Muscle of arm (tissue), 14 donors: ENCODE measurements at places on chromosomes 16 and 17. TPM values are rescaled to one million over a fixed set of nuclear protein-coding genes. Genes with fewer than 3 reads are reported as not detected.

DNA sequence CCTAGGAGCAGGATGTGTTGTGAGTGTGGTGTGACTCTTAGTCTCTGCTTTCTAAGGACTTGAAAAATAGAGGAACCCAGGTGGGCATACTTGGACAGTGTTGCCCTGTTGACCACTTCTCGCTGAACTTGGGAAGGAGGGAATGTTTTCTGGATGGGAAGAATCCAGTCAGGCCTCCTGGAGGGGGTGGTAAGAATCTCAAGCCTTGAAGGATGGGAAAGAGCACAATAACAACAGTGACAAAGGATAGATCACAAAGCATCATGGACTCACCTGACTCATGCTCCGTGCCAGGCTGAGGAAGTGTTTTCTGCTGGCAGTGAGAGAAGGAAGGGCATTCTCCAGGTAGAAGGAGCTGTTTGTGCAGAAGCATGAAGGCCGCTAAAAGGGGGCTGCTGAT, 8.4 kb downstream of the KAT8 start:
- no peak for DNase-seq

- DNase-seq, result no peak
Measured at GRCh38 chr16:62741692-62742091, 705.5 kb upstream of the CDH8 start.

- no peak for DNase-seq
Measured at GRCh38 chr17:6712058-6712853, 913 bp downstream of the SLC13A5 start.

- DNase-seq, result no peak
Measured at GRCh38 chr16:66842765-66843164, 1.4 kb upstream of the CA7 start.

GRCh38 chr16:50440991-50441390, 72.2 kb upstream of the BRD7 start:
- DNase-seq, result no peak

- DNase-seq, result no peak
Measured at GRCh38 chr17:19656851-19657581, 8.5 kb downstream of the ALDH3A2 start.

Gene PRSS36
- 1.2 TPM for polyA plus RNA-seq

DNA sequence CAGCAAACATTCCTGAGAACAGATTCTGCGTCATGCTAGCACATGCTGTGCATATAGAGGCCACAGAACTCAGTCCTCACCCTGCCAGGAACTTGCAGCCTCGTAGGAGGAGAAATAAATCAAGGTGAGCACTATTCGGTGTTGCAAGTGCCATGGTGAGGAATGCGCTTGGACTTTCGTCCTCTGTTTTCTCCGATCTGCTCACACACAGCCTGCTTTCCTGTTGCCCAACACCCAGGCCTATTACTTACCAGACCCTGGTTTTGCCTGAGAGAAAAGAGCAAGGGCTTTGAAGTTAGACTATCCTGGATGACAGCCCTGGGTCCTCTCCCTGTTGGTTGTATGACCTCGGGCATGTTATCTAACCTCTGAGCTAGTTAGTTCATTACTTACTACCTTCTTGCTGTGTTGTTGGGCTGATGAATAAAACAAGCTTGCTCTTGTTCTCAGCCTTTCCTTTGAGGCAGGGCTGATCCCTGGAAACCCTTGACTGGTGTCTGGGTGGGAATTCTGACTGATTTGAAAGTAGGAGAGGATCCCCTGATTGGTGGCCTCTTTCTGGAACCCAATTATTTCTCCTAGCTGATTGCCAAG, 2.9 kb downstream of the ACSF2 start:
- no peak for DNase-seq

DNA sequence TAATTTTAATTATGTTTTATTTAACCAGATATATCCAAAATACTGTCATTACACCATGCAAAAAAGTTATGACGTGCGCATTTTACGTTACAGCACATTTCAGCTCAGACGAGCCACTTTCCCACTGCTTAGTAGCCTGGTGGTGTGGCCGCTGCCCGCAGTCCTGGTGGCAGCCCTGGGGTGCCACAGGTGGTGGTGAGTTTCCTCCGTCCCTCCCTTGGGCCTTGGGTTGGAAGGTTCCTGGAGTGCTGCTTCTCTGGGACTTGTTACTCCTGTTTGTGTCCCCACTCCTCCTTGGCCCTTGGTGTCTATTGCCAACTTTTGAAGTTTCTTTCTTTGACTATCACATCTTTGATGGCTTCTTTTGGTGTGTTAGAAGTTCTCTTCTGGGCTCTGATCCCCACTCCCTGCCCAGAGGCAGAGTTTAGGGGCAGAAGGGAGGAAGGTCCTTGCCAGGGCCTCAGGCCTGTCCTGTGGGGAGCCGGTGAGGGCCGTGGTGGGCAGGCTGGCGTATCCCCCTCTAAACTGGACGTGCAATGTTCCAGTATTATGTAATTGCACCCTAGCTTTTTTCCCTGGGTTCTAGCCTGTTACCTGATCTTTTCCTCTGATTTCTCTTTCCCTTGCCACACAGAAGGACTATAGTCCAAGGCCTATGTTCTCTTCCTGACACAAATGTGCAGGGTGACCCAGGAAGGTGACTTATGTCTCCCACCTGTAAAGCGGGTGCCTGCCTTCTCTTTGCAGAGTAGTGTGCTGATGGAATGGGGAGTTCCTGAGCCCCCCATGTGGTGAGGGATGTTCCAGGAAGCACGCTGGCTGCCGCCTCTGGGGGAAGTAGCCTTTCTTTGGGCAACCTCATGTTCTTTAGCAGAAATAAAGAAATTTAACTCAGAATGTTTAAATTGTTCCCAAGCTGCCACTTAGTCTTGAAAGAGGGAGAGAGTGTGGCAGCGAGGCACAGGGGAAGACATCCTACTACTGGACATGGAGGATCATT, 8.4 kb downstream of the MPRIP start:
- DNase-seq, result no peak

DNA sequence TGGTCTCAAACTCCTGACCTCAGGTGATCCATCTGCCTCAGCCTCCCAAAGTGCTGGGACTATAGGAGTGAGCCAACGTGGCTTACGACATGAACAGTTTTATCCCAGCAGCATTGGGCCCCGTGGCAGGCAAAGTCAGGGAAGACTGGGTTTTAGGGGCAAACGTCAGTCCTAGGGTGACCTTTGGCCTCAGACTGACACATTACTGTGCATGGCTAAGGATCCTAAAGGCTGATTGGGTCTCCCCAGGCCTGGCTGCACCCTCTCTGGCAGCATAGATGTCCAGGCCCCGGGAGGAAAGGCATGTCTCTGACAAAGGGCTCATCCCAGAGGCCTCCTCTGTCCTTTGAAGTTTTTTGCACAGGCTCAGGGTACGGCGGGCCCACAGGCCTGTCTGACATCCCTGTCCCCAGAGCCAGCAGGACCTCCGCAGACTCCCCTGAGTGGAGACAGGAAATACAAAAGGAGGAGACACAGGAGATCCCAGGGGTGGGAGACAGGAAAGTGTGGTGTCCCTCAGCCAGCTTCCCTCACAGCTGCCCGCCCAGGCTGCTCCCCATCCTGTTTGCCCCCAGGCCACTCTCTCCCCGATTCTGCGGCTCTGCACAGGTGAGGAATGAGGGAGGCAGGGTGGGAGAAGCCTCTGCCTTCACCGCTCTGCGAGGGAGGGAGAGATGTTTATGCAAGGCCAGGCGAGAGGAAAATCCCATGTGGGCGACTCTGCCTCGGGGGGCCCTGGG, 54.5 kb upstream of the MTSS2 start:
- no peak for DNase-seq

GRCh38 chr17:59331929-59332748, 684 bp downstream of the YPEL2 start:
- DNase-seq, result no peak

DNA sequence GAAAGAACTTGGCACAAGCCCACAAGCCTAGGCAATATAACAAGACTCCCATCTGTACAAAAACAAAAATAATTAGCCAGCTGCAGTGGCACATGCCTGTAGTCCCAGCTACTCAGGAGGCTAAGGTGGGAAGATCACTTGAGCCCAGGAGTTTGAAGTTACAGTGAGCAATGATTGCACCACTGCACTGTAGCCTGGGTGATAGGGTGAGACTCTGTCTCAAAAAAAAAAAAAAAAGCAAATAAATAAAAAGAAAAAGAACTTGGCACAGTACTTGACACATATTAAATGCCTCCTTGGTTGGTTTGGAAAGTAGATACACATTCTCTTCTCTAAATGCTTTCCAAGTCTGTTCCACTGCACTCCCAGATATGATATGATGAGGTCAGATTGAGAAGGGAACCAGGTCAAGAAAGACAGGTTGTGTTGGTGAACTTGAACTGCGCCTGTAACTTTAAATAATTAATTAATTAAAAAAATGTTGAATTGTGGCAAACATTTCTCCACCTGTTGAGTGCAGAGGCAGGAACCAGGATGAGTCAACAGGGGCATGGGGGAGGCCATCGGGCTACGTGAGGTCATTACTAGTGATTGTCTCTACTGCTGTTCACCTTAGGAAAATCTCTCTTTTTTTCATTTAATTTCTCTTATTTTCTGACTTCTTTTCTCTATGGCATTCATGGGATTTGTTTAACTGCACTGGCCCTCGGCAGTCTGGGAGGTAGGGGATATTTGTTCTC, 25.9 kb upstream of the EFCAB13 start:
- DNase-seq, result no peak

- DNase-seq, result no peak
Measured at GRCh38 chr17:38358586-38359513, 7.2 kb downstream of the SOCS7 start.

GRCh38 chr16:13113741-13114140, 212.3 kb downstream of the SHISA9 start:
- DNase-seq, result no peak

DNA sequence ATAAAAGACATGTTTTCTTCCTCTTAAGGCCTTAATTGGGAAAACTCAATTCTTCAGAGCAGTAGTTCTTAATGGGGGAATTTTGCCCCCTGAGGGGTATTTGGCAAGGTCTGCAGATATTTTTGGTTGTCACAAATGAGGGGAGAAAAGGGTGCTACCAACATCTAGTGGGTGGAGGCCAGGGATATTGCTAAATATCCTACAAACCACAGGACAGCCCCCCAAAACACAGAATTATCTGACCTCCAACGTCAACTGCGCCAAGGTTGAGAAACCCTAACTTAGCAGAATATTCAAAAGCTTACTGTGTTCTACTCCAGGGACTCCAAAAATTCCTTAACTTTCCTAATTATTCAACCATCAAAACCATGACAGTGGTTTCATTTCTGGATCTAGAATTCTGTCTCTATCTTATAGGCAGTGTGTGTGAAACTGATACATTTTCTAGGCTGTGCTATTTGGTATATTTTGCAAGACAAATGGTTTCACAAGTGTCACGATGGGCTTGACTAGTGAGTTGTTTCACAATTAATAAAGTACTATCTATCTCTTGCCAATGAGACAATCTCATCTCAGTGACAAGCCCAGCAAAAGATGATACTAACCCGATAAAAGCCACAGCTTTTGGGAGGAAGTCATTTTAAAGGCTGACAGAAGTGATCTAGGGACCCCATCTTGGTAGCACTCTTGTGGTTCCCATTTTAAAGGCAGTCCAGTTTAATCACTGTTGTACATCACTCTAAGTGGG, 14.7 kb downstream of the TXNDC11 start:
- DNase-seq, result no peak

DNA sequence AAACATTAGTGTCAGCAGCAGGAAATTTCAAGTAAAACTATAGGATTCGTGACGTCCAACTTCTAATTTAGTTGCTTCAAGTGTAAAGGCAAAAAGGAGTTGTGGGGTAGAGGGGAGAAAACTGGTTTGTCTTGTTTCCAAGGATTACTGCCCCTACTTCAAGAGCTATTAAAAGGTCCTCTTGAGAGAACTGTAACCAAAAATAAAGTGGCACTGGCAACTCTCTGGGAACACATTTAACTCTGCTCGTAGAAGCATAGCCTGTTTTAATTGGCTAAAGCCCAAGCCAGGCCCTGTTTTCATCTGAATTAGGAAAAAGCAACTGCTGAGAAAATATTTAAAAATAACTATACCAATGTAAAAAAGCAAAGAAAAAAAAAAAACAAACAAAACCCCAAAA, 51.8 kb upstream of the AKAP1 start:
- no peak for DNase-seq

Gene INCA1
- polyA plus RNA-seq, result 3.1 TPM

DNA sequence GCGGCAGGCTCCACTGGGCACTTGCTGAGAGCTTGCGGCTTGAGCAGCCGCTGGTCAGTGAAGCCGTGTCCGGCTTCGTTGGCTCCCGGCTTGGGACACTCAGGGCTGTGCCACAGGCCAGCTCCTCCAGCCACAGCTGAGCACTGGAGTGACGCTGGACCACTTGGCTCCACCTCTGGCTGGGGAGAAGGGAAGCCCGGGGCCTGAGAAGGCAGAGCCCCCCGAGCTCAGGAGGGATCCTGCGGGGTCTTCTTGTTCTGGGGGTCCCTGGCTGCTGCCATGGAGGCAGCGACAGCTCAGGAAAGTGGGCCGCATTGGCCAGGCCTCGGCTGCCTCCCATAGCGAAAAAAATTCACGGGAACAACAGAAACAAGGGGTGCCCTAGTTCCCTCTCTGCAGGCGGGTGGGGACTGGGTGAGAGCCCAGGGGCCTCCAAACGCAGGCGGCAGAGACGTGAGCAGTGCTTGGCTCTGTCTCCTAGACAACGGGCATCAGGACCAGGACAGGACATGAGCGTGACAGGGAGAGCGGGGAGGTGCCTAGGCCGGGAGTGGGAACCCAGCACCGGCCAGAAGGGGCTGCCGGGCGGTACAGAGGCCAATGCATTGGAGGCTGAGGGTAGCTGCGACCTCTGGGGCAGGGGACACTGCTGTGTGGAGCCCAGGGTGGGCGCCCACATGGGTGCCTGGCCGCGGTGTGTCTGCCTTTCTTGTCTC, 37.7 kb downstream of the SLC7A5 start:
- no peak for DNase-seq

DNA sequence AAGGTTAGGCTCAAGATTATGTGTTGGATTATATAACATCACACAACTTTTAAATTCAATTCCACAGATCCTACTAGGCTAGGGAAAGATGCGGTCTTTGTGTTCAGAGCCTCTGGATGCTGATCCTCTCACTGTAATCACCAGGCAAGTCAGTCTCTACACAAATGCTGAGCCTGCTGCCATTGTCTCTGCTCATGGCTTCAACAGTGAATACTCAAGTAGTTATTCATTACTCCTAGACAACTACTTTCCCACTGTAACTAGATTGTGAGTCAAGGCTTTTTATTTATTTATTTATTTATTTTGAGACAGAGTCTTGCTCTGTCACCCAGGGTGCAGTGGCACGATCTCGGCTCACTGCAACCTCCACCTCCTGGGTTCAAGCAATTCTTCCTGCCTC, 15.8 kb upstream of the NDUFAB1 start:
- no peak for DNase-seq

- DNase-seq, result no peak
Measured at GRCh38 chr17:43400943-43401717, 2.3 kb downstream of the ARL4D start.

DNA sequence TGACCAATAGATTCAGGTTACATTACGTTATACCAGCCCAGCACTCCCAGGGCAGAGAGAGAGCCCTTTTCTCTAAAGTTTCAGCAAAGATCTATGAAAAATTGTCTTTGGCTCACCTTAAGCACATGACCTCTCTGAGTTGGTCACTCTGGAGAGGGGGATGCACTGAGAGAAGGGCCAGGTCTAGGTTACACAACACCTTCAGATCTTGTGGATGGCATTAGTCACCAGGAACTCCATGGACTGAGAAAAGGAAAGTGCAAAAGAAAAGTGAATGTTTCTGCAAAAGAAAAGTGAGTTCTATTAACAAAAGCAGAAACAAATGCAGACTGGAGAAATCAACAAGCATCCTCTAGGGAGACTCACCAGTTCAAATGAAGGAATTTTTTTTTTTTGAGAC, 253.3 kb upstream of the SALL1 start:
- no peak for DNase-seq
